HTR-8/SVneo (cell line): ENCODE measurements at places on chromosomes 6 and 20.

- DNase-seq, result no peak
Observed at GRCh38 chr20:57849521-57850215, 139.9 kb upstream of the PMEPA1 start.

GRCh38 chr6:136550045-136550329 is 235 bp downstream of the MAP7 start:
- peak; percentile 31 for DNase-seq

DNA sequence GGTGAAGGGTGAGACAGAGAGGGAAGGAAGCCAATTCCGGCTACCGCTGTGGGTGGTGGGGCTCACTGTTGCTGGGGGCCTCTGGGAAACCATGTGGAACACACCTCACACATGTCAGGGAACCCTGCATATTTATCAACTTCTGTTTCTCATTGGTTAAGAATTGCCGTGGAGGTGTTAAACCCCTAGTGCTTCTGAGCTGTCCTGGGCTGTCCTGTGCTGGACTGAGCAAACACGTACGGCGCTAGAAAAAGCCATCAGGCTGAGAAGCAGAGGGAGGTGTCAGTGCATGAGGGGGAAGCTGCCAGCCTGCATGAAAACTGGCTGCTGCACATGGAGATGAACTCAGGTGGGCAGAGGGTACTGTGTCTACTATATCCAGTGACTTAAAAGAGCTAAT is 103.9 kb upstream of the JAG1 start:
- DNase-seq, result no peak

DNA sequence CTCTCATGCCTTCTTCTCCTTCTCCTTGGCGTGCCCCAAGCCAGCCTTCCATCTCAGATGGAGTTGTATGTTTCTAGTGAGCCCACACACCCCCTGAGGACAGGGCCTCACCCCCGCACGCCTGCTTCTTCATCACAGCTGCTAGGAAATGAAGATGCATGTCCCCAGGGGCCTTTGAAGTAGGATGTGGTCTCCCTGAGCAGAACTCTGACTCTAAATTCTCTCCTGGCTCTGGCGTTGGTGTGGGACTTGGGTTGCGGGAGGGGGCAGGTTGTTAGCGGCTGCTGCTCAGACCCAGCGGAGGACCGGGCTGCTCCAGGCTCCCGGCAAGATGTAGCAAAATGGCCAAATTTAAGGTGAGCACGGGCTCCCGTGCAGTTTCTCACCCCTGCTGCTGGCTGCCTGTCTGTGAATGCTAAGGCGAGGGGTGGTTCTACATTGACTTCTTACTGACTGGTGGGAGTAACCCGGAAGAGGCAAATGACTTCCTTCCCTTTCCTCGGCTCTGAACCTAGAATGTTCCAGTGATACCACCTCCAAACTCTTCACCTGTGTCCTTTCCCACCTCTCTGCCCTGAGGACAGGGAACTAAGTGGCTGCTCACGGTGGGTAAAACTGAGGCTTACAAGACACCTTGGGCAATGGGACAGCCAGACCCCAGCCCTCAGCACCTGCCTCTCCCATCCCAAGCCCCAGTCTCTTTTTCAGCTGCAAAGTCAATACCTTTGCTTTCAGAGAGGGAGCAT is 8.8 kb downstream of the SYNJ2 start:
- no peak for DNase-seq

- DNase-seq, result no peak
Observed at GRCh38 chr6:132961122-132961521, 146.8 kb downstream of the RPS12 start.

DNA sequence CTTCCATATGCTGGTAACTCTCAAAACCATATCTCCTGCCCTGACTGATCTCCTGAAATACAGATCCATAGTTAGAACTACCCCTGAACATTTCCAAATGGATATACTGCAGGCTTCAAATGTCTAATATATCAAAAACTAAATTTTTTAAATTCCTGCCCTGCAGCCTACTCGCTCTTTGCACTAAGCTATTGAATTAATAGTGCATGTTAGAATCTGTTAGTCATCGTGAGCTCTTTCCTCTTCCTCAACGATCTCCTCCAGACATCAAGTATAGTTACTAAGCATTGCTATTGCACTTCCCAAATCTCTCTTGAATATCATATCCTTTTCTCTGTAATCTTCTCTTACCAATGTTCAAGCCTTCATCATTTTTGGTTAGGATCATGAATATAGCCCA is 26.0 kb upstream of the RSPO3 start:
- no peak for DNase-seq

DNA sequence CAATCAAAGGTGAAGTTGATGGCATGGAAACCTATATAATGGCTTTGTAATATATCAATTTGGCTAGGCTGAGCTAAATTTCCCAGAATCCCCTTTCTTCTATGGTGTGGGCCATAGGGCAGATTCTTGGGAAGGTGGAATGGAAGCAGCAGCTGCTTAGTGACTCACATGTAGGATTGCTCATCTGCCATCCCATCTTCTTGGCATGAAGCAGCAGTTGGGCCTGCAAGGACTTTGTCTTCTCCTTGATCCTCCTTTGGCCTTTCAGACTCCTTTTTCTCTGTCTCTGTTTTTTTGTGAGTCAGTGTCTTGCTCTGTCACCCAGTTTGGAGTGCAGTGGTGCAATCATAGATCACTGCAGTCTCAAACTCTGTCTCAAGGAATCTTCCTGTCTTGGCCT is 52.6 kb upstream of the CEP162 start:
- DNase-seq, result no peak

DNA sequence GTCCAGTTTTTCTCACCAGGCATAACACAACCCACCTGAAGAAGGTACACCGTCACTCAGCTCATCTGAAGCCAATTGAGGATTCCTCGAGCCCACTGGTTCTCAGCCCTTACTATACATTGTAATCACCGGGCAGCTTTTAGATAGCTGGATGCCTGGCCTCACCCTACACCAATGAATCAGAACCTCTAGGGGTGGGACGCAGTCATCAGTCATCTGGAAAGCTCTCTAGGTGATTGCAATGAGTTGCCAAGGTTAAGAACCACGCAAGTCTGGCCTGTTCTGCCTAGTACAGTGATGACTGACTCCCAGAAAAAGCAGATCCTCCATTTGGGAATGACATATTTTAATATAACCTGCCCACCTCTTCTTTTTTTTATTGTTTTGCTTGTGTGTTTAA is 41.1 kb downstream of the MC3R start:
- no peak for DNase-seq

DNA sequence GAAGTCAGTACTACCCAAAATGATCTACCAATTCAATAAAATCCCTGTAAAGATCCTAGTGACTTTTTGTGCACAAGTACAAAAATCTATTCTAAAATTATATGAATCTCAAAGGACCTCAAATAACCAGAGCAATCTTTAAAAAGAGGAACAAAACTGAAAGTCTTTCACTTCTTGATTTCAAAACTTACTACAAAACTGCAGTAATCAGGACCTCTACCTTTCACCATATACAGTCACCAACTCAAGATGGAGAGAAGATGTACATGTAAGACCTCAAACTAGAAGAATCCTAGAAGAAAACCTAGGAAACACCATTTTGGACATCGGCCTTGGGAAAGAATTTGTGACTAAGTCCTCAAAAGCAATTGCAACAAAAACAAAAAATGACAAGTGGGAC is 109.5 kb upstream of the CD93 start:
- no peak for DNase-seq
